ENCODE measurements at places on chromosomes 13 and 19.
A peak's percentile ranks its signal among the peaks of the same experiment; 100 is the strongest.

DNA sequence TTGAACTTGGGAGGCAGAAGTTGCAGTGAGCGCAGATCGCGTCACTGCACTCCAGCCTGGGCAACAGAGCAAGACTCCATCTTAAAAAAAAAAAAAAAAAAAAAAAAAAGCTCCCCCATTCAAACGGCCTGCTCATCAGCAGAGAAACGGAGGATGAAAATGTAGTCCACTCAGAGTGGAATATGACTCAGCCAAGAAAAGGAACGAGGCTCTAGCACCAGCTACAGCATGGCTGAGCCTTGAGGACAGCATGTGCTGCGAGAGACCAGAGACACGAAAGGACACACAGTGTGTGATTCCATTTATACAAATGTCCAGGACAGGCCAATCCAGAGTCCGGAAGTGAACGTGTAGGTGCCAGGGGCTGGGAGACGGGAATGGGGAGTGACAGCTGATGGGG lies 18.1 kb upstream of the MIER2 start:
- DNase-seq: no peak

DNA sequence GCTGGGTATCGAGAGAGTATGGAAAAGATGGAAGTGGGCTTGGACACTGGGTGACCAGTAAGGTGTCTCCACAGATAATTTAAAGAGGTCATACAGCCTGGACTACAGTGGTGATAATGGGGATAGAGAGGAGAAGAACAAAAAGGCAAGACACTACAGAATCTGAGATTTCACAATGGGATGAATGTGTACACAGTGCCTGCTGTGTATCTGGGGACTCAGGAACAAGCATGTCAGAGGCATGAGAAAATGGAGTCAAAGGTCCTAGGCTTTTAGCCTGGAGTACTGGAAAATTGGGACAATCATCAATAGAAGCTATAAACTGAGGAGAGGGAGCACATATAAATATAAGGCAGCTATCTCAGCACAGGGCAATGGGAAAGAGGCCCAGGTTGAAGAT lies 69.4 kb downstream of the TSC22D1 start:
- DNase-seq: no peak

DNA sequence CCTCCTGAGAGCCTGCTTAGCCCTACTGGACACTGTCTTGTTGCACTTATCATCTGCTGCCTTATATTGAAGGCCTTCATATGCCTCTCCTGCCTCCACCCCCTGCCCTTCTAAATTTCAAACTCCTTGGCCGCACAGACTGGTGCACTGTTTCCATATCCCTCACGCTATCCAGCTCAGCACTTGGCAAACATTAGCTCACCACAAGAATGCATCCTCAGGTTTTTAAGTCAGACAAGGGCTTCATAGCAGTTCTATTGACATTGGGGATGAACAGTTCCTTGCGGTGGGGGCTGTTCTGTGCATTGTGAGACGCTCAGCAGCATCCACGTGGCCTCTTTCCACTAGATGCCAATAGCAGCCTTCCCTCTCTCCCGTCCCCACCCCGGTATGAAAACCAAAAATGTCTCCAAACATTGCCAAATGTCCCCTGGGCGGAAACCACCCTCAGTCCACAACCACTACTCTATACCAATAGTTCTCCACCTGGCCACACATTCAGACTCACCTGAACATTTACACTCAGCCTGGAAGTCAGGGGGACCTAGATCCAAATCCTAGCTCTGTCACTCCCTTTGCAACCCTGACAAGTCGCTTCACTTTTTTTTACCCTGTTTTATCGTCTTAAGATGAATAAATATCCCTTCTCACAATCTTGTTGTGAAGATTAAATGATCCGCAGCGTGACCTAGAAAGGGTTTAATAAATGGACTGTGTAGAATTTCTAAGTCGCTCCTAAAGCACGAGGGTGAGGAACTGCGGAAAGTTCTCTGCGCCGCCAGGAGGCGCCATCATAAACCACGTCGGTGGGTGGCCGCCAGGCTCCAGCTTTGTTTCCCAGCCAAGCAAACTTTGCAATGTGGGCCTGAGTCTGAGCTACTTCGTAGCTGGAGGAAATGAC lies 3.6 kb upstream of the CEACAM3 start:
- DNase-seq: peak; percentile 26

DNA sequence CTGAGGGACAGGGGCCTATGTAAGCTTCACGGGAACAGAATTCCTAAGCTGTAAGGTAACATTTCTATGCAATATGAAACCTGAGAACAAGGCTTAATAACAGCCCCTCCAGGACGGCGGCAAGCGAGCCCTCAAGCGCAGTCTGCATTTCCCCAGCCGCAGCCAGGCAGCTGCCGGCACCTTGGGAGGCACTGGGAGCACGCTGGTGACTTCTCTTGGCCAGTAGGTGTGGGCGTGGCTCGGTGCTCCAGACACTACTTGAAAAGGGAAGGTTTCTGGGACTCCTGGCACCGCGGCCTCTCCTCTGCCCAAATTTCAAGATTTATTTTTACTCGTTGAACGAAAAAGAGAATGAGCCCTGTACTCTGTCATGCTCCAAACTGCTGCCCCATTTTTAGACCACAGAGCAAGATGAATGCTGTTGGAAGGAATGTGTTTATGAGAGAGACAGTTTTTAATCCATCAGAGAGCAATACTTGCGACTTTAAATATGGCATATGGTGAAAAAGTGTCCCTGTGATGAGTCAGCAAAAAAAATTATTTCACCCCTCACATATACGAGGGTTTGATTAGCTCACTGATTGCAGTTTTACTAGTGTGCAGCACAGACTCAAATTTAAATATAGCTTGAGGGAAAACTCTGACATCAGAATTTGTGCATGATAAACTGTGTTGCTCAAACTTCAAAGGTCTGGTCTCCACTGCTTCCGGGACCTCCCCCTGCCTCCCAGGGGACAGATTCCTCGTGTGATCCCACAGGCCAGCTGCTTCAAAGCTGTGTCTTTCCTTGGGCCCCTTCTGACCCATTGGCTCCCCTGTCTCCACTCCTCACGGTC lies 81.2 kb downstream of the COL4A2 start:
- DNase-seq: peak; percentile 93

- DNase-seq: no peak
Observed at GRCh38 chr13:94308832-94309231, 170.7 kb downstream of the DCT start.

DNA sequence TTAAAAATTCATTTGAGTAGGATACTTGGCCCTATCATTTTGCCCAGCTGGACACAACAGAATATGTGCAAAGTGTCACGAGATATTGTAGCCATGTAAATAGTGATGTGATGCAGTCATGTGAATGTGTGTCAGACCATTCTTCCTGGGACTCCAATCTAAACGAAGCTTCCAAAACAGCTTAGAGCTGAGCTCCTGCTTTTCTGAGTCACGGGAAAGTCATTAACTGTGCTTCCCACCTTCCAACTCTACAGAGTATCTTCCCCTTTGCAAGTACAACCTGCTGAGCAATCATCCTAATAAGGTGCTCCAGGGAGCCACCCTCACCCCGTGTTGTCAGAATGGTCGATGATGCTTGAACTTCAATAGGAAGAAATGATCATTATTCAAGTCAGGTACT lies 294.7 kb downstream of the MYO16 start:
- DNase-seq: no peak
